Left kidney (tissue), 8 donors: ENCODE measurements at places on chromosomes 12 and 14.

- DNase-seq, result no peak
These were observed 74.3 kb downstream of the SYNE3 start for GRCh38 chr14:95442016-95442632.

- DNase-seq, result no peak
These were observed 221.8 kb downstream of the MSRB3 start for GRCh38 chr12:65500091-65500900.

DNA sequence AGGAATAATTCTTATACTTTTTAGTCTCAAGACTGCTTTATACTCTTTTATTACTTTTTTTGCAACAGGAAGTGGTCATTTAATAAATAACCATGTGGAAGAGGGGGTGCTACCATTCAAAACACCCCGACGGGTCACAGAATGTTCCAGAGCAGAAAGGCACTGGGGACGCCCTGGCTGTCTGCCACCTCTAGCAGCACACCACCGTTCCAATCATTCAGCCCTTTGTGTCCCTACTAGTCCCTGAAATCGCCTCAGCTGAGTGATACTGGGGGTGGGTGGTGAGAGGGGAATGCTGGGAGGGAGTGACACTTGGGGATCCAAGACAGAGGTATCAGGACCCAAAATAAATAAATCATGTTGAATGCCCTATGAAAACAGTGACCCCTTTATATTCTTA, 52.4 kb downstream of the MON2 start:
- DNase-seq, result no peak

GRCh38 chr12:114729731-114730130, 45.8 kb upstream of the TBX3 start:
- DNase-seq, result no peak

DNA sequence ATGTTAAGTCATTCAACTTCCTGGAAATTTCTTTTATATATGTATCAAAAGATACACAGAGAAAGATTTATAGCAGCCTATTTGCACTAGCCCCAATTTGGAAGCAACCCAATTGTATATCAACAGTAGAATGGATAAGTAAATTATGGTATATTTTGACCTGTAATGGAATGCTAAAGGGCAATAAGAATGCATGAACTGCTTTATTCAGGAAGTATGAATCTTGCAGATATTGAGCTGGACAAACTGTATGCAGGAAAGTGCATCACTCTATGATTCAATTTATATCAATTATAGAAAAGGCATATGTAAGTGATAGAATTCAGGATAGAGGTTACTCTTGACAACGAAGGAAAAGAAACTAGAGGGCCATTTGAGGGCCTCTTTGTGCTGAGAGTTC, 913.1 kb upstream of the FBXO33 start:
- DNase-seq, result no peak

DNA sequence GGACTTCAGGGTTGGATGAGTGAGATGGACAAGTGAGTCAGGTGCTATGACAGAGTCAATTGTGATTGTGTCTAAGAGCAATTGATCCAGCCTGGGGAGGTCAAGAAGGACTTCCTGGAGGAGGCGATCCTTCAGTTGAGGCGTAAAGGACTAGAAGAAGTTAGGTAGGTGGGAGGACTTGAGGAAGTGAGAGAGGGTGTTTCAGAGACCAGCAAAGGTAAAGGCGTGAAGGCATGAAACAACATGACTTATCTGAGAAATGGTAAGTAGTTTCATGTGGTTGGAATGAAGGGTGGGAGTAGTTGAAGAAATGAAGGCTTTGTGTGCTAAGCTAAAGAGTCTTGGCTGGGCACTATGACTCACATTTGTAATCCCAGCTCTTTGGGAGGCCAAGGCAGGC, 48.9 kb upstream of the PPP1CC start:
- DNase-seq, result no peak

- DNase-seq, result no peak
These were observed 115.6 kb downstream of the PLEKHA5 start for GRCh38 chr12:19245106-19245505.

DNA sequence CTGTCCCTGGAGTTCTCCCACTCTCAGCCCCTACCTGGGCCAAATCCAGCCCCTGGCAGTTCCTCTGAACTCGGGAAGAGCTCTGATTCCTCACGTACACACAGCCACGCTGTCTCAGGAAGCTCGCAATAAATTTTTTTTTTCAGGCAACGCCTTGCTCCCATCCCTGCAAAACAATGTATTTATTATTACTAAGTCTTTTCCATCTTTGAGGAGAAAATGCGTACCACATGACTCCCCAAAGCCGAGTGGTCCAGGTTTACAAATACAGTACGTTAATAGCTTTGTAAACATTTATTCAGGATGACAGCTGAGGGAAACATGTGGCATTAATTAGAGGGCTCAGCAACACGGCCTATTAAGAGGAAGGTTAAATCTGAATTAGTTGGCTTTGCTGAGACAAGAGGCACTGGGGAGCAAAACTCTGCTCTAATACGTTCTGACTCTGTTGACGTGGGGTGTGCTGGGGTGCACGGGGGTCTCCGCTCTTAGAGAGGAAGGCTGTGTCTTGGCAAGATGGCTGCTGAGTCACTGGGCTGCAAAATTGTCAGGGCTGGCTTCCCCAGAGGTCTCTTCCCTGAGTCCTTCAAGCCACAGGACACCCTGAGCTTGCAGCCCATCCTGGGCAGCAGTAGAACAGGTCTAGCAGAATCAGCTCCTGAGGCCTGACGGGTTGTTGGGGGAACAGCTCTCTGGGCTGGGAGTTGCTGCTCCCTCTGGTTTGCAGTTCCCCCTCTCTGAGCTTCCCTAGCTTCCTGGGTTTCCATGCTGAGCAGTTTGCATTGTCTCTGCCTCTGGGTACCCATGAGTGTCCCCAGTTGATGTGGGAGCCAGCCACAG, 185.2 kb upstream of the TBX3 start:
- no peak for DNase-seq

GRCh38 chr14:30381861-30382480, 177.0 kb upstream of the G2E3 start:
- no peak for DNase-seq

DNA sequence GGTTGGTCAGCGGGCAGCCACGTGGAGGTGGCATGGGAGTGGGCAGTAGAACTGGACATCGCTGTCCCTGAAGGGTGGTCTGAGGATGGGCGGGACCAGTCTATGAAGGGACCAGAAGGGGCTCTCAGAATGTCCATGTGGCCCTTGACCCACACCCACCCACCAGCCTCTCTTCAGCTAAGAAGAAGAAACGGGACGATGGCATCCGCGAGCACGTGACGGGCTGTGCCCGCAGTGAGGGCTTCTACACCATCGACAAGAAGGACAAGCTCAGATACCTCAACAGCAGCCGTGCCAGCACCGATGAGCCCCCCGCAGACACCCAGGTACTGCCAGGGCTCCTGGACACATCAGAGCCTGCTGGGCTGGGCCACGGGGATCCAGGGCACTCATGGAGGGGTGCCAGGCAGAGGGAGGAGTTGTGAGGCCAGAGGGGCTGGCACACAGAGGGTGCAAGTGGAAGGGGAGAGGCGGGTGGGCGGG, 21.3 kb downstream of the SETD1B start:
- DNase-seq, result no peak

DNA sequence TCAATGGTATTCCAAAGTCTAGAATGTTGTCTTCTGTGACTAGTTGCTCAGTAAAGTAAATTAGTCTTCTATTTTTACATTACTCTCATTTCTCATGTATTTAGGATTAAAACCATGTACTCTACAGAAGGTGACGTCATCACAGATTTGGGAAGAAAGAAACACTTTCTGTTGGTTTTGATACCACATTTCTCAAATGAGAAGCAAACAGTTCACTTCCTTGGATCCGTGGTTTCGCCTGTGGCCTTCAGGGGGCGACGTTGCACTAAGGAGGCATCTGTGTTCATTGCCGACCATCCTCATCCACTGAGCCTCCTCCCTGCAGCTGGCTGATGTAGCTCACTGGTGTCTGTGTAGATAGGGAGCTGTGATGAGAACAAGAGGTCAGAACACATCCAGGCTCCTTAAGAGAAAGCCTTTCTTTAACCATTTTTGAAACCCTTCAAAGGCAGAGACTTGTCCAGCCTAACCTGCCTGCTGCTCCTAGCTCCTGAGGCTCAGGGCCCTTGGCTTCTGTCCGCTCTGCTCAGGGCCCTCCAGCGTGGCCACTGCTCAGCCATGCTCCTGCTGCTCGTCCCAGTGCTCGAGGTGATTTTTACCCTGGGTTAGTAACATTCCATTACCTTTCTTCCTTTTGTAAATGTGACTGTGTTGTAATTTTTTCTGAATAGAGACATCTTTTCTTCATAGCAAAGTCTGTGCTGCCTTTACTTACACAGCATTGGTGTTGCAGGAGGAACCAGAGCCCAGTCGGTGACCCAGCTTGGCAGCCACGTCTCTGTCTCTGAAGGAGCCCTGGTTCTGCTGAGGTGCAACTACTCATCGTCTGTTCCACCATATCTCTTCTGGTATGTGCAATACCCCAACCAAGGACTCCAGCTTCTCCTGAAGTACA, 220.6 kb upstream of the OR4E1 start:
- DNase-seq, result no peak

- no peak for DNase-seq
These were observed 14.2 kb downstream of the FAM161B start for GRCh38 chr14:73935666-73936065.

GRCh38 chr14:20976291-20976690, 13.5 kb upstream of the METTL17 start:
- DNase-seq, result no peak

- DNase-seq, result no peak
These were observed 355.6 kb downstream of the LRIG3 start for GRCh38 chr12:58564721-58565120.

- DNase-seq, result no peak
These were observed 57.2 kb upstream of the CAPRIN2 start for GRCh38 chr12:30811966-30812365.

GRCh38 chr12:113314121-113314529, 20.8 kb downstream of the SLC8B1 start:
- no peak for DNase-seq

DNA sequence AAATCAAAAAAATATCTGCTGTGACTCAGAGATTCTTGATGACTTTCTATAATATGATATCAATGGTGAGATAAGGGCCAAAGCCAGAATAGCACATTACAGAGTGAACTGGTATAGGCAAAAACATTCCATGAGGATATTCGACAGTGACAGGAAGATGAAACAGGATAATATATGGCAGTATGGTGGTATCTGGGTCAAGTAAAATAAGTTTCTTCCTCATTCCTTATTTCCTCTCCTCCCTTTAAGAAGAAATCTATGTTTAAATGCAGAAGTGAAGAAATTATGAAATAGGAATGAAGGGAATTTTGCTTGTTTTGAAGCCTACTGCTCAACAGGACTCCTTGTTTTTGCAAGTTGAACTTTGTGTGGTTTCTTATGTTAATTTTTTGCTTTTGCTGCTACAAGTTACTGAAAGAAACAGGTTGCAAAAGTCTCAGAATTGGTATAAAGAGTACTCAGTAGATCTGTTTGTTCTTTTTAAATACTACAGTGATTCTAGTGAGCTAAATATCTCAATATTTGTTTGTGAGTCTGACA, 7.0 kb downstream of the ACSS3 start:
- DNase-seq, result no peak

DNA sequence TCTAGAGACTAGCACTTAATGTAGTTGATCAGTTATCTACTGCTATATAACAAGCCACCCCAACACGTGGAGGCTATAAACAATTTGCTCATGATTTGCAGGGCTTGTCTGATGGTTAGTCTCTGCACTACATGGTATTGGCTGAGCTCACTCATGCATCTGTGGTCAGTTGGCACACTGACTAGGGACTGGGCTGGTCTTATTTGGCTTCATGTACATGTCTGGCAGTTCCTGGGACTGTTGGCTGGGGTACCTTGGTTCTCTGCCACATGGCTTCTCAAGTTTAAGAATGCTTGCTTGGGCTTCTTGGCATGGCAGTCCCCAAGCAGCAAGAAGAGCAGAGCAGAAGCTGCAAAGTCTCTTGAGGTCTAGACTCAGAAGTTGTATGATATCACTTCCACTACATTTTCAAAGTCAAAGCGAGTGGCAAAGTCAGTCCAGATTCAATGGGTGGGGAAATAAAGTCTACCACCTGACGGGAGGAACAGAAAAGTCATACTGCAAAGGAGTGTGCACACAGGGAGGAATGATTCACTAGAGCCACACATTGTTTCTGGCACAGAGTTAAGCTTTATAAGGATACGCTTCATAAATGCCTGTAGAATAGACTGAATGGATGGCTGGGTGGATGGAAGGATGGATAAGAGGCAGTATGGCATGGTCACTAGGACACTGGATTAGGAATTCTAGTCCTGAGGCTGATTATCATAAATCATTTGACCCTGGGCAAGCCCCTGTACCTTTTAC, 44.8 kb upstream of the PTHLH start:
- DNase-seq, result no peak

GRCh38 chr14:56587701-56588100, 8.1 kb downstream of the TMEM260 start:
- no peak for DNase-seq

GRCh38 chr12:62211510-62211909, 48.7 kb upstream of the USP15 start:
- DNase-seq, result no peak
